ENCODE measurements at places on chromosomes 12 and 14. TPM values are rescaled to one million over a fixed set of nuclear protein-coding genes. Genes with fewer than 3 reads are reported as not detected.

DNA sequence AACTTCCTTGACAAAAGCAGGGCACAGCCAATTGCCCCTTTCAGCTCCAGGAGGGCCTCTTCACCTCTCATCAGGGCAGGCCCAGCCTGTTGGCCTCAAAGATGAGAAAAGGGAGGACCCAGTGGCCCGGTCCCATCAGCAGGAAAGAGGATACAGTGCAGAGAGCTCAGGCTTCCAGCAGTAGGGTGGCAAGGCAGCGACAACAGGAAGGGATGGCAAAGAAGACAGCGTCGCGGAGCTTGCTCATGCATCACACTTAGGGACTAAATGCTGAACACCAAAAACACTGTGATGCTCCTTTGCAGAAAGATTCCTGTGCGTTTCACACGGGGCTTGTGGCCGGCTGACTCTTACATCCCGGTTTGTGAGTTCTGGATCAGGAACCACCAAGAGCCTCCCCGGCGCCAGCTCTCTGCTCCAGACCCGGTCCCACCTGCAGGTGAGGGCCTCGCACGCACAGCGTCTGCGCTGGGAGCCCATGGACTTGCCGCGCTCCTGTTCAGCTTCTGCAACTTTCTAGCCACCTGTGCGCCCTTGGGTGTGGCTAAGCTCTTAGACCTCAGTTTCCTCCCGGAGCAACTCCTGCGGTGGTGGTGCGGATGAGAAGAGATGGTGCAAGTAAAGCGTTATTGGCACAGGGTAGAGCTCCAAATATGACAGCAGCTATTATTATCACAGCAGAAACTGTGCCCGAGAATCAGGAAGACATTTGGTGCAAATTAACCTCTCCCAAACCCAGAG is 15.3 kb upstream of the BCL7A start:
- no peak for DNase-seq

DNA sequence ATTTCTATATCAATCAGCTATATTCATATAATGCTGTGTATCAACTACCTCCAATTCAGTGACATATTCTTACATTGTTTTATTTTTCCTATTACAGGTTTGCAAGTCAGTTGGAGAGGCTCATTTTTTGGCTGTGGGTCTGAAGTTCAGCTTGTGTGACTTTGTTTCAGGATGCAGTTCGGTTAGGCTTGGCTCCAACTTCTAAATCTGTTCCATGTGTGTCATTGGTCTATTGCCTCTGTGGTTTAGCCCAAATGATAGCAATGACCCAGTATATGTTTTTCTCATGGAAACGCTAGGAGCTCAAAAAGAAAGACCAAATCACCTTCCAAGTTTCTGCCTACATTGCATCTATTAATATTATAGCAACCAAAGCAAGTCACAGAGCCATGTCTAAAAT is 848.6 kb upstream of the LRFN5 start:
- no peak for DNase-seq

- peak; percentile 20 for DNase-seq
Measured at GRCh38 chr14:71324767-71325272, 417.6 kb downstream of the PCNX1 start.

Gene RFX4
- not detected for total RNA-seq

Gene TTC6
- 20.1 TPM for total RNA-seq

All from hepatocyte (in vitro differentiated cells).